Fibroblast of skin of right biceps (primary cell): ENCODE measurements at places on chromosomes 6 and 20.

- peak; percentile 11 for DNase-seq
Observed at GRCh38 chr6:167146135-167146534, 11.6 kb downstream of the GPR31 start.

DNA sequence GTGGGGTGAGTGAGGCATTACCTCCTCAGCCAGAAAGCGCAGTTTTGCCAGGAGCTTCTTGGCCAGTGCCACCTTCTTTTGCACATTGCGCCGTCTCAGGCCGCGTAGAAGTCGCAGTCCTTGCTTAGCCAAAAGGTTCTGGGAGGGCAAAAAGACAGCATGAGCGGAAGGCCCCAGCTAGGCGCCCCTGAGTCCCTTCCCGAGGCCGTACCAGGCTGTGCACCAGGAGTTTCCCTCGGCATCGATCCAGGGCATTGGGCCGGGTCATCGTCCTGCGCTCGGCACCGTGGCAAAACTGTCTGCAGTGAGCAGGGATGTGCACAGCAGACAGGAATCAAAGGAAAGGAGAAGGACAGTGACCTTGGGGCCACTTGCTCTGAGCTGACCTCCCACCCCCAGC lies 20.2 kb upstream of the SPAG4 start:
- DNase-seq: no peak

- DNase-seq: no peak
Observed at GRCh38 chr6:104828478-104828877, 31.2 kb downstream of the HACE1 start.

DNA sequence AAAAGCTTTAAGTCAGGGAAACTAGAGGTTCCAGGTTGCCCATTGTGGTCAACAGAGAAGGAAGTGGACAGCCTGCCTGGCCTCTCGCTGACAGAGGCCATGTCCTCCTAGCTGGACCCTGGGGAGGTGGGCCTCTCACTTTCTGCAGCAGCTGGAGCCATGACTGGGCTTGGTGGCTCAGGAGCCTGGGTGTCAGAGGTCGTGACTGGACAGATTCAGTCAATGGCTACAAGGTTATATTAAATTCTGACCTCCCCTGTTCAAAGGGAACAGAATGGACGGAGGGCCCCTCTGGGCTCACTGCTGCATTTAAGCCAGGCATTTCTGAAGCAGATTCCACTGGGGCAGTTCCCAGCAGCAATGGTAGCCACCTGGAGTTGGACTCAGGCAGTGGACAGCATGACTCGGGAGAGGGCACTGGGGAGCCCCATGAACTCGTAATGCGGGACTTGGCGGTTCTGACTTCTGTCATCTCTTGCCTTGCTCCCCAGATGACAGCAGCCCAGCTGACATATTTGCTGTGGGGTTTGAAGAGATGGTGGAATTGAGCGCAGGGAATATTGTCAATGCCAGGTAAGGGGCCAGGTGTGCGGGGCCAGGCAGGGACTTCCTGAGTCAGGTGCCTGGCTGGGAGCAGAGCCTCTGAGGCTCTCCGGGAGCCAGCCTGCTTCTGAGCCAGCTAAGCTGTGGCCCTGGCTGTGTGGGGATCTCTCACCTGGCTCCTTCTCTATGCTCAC lies 86.7 kb downstream of the SYNJ2 start:
- no peak for DNase-seq

GRCh38 chr6:91097364-91097763 lies 510.5 kb upstream of the MAP3K7 start:
- DNase-seq: peak; percentile 20

DNA sequence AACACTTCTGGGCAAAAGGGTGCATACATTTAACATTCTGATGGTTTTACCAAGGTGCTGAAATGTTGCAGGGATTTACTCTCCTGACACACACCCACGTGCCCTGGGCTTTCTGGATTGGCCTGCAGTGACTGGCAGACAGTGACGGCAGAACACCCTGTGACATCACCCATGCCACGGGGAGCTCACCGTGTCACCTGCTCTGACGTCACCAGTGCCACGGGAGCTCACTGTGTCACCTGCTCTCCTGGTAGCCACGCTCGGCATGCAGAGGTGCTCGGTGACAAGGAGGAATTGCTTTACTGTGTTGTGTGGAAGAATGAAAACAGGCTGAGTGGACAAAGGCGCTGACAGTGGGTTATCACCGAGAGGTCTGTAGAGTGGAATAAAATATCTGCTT lies 99.3 kb downstream of the RAMACL start:
- DNase-seq: no peak

DNA sequence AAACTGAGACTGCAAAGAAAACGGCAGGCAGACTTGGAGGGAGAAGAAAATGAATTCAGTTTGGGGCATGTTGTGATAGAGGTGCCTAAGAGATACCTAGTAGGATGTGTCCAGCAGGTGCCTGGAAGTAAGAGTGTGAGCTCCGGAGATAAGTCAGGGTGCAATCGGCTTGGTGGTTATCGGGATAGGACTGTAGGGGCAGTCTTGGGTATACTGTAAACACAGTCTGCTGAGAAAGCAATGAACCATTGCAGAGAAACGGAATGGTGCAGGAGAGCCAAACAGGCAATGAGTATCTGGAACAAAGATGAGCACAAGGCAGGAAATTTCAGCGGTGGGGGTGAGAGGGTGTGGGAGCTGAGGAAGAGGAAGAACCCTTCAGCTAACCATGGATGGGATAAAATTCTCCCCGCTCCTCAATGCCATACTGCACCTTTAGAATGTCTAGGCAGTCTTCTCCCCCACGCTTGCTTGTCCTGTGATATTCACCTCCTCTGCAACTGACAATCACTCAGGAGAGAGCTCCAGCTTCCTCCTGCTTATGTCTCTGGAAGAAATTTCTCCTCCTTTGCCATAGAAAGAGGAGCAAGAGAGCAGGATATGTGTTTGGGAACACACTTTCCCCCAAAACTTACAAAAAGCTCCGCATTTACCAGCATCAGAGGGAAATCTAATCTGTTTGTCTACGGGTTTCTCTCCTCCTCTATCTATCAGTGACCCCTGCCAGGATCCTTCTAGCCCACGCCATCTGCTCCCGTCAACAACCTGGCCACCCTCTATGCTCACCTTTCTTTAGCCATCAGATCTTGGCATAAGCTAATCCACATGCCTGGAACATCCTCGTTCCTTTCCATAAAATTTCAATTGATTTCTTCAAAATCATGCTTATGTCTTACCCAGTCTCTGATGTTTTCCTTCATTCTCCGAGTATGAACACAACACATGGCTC lies 381.7 kb upstream of the JARID2 start:
- DNase-seq: no peak

DNA sequence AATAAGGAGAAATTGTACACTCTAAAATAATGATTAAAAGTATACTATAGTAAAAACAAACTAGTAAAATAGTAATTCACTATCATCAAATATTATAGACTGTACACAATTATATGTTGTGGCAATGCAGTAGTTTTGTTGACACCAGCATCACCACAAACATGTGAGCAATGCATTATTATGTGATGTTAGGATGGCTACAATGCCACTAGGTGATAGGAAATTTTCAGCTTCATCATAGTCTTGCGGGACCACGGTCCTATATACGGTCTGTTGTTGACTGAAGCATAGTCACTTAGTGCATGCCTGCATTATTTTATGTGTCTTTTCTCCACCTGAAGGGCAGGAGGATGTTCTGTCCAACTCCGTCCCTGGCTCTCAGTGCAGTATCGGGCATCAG lies 104.8 kb upstream of the NEDD9 start:
- DNase-seq: no peak

GRCh38 chr6:113292646-113293422 lies 564.3 kb upstream of the MARCKS start:
- DNase-seq: peak; percentile 47

DNA sequence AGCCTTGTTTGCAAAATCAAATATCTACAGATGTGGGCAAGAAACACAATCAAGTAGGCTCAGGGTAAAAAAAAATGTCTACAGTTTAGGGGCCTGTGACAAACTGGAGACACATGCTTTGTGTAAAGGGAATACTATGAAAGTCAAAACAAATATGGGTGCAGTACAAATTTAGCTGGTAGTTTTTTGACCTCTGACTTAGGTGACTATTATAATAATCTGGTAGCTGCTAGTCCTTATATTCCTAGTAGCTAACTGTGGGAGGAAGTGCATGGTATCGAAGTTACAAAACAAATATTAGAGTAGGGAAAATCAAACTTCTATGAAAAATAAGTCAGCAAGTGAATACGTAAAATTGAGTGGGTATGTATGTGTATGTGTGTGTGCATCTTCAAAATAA lies 35.4 kb downstream of the CYP24A1 start:
- no peak for DNase-seq

GRCh38 chr6:15734118-15734897 lies 71.5 kb upstream of the DTNBP1 start:
- no peak for DNase-seq

GRCh38 chr20:25198663-25199383 lies 3.3 kb downstream of the ENTPD6 start:
- peak; percentile 15 for DNase-seq

- no peak for DNase-seq
Observed at GRCh38 chr6:168533414-168533813, 92.4 kb downstream of the SMOC2 start.

DNA sequence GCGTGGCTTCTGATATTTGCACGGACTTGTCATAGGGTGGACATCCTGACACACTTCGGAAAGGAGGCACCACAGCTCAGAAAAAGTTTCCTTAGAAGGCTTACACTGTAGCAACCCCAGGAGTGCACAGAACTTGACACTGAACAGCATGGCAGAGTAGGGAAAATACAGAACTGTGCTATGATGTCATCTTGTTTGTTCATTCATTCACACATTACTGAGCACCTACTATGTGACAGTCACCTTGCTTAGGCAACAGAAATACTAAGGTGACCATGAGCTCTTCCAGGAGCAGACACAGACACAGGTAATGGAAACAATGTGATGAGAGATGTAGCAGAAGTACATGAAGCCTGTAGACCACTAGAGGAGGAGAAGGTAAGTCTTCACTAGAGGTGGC lies 2.5 kb upstream of the PIGT start:
- DNase-seq: no peak

DNA sequence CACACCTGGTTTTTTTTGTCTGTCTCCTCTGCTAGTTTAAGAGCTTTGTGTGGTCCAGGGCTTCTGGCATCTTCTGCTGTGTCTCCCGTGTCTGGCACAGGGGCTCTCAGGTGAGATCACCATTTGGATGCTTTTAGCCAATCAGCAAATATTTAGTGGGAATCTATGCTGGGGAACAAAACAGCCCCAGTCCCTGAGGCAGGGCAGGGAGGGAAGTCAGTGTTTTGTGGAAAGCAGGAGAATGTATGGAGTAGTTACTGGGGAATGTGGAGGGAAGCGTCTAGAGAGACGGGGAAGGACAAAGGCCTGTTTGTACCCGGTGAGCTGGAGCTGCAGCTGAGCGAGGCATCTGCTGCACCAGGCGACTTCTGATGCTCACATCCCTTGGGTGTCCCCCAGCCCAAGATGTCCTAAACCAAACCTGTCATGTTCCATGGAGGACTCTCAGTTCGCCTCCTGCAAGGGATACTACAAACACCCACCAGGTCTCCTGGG lies 49.3 kb upstream of the NNAT start:
- no peak for DNase-seq

DNA sequence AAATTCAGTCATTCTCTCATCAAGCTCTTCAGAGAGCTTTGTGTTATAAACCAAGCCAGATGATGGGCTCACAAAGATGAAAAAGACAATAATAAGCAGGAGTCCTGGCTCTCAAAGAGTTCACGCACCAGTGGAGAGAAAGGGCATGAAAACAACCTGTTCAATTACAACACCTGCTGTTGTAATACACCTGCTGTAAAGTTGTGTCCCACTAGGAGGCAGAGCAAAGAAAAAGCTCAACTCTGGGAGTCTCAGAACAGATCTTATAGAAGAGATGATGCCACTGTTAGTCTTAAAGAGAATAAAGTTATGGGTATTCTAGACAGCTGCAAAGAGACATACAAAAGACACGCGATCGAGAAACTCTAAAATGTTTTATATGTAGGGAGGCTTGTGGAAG lies 100.6 kb downstream of the DCDC2 start:
- no peak for DNase-seq

- no peak for DNase-seq
Observed at GRCh38 chr6:87837444-87837843, 135.4 kb upstream of the AKIRIN2 start.

GRCh38 chr20:21364413-21364812 lies 32.9 kb downstream of the NKX2-4 start:
- DNase-seq: no peak

GRCh38 chr20:55166063-55166462 lies 690.7 kb downstream of the DOK5 start:
- no peak for DNase-seq

DNA sequence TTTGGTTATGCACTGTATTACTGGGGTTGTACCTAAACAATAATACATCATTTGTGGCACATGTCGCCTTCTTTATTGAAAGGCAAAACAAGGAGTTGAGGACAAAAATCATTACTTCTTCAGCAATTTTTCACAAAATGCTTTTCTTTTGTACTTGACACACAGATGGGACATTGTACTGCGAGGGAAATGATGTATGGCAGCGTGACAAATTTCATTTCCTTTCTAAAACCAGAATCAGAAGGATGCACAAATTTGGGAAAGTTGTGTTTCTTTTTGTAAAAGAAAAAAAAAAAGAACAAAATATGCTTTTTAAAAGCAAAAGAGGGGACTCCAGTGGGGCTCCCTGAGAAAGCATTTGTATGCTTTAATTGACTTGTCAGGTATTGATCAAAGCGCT lies 394.0 kb upstream of the SLC35B3 start:
- no peak for DNase-seq

GRCh38 chr6:39091220-39091619 lies 23.8 kb downstream of the SAYSD1 start:
- no peak for DNase-seq

GRCh38 chr6:11740875-11741274 lies 37.7 kb downstream of the ADTRP start:
- DNase-seq: no peak

DNA sequence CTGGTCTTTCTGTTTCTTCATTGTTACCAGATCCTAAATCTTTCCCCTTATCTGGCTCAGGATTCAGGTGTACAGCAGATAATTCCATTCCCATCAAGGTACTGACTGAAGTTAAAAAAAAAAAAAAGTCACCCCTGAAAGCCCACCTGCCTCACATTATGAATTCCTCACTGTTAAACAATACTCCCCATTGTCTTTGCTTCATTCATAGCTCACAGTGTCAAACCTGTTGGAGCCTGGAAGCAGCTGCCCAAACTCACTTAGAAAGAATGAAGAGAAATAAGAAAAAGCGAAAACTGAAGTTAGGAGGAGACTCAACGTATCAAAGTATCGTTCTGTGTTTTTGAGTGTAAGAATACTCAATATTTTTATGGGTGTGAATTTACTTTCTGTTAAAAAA lies 1.8 kb upstream of the DCBLD1 start:
- no peak for DNase-seq

GRCh38 chr20:23186808-23187207 lies 100.7 kb upstream of the CD93 start:
- no peak for DNase-seq

DNA sequence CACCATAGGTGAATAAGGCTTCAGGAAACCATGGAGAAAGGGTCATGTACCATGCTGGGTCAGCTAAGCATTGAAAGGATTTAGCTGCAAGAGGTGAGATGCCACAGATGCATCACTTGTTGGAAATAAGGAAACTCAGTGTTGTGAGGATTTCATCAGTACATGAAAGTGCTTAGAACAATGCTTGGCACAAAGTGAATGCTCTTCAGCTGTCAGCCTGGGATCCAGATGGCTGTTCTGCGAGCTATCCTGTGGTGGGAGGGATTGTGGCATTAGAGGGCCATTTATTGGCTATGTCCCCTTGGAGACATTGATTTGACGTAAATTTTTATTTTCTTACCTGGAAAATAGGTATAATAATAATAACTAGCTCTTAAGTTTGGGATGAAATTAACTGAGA lies 53.0 kb downstream of the ELOVL2 start:
- no peak for DNase-seq

- DNase-seq: no peak
Observed at GRCh38 chr6:22296067-22296466, 769 bp downstream of the PRL start.
